ENCODE measurements at places on chromosomes 16 and 17.

- DNase-seq = no peak
These were observed 75.6 kb upstream of the PLCG2 start for GRCh38 chr16:81703177-81704155.

- DNase-seq = no peak
These were observed 827.6 kb upstream of the CA10 start for GRCh38 chr17:52986056-52986662.

- DNase-seq = no peak
These were observed 29.7 kb downstream of the MRTFB start for GRCh38 chr16:14100825-14101224.

GRCh38 chr17:39579318-39580081, 28.2 kb downstream of the NEUROD2 start:
- DNase-seq = no peak

DNA sequence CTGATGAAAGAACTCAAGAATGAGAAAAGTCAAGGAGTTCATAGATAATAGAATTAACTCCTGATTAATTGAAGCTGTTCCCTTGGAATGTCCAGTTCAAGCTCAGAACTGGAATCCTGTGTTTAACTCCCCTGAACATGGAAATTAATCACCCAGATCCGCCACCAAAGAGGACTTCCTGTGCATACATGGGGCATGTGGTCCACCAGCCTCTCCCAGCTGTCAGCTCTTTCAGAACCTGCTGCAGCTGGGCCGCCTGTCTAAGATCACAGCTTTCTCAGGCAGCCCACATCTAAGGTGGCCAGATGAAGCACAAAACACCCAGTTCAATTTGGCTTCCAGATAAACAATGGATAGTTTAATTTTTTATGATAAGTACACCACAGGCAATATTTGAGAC, 203.7 kb upstream of the COX10 start:
- DNase-seq = peak; percentile 3

GRCh38 chr17:48729335-48730239, 1.0 kb upstream of the HOXB13 start:
- DNase-seq = no peak

- no peak for DNase-seq
These were observed 63.4 kb downstream of the KLHDC4 start for GRCh38 chr16:87702325-87702811.

- no peak for DNase-seq
These were observed 1.7 kb downstream of the CTDNEP1 start for GRCh38 chr17:7249830-7250229.

DNA sequence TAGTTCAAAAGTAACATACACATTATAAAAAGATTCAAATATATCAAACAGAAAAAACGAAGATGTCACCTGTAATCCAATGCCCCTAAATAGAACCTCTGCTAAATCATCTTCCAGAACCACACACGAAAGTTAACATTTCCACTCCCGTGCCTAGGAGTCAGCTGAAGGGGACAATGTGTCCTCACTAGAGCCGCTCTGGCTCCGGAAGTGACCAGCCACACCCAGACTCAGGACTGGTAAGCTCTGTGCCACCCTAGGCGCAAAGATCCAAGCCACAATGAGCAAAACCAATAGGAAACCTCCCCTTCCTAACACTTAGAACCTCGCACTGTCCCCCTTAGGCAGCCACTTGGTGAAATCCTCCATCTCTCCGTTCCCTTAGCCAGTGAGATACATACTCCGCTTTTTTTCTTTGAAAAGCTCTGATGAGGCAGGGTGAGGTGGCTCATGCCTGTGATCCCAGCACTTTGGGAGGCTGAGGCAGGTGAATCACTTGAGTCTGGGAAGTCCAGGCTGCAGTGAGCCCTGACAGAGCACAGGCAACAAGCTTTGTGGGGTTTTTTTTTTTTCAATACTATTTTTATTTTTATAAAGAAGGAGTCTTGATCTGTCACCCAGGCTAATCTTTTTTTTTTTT, 11.8 kb downstream of the CTRB1 start:
- no peak for DNase-seq

- DNase-seq = no peak
These were observed 229.9 kb upstream of the SDK2 start for GRCh38 chr17:73874008-73874720.

DNA sequence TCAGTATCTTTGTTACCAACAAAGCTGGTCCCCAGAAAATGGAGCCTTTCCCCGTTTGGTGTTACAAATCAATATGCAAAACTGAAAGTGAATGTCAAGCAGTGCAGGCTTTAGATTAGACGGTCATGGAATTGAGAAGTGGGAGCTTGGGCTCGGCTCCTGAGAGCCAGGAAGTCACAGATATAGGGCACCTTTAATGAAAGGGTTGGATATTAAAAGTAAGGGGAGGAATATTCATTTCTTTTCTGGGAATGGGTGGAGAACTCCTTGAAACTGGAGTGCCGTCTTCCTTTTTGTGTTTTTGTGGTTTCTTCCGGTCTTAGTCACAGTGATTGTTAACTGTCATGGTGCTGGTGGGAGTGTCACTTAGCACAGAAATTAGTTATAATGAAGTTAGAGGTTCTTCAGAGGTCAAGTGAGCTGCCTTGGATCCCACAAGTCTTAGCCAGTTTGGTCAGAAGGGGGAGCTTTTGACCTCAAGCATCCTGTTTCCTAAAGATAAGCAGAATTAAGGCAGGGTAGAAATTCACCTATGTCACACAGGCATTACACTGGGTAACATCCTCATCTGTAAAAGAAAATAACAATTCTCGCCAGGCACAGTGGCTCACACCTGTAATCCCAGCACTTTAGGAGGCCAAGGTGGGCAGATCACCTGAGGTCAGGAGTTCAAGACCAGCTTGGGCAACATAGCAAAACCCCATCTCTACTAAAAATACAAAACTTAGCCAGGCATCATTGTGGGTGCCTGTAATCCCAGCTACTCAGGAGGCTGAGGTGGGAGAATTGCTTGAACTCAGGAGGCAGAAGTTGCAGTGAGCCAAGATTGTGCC, 9.6 kb upstream of the EIF1 start:
- no peak for DNase-seq

GRCh38 chr17:18947866-18948265, 4.1 kb upstream of the SLC5A10 start:
- DNase-seq = no peak

DNA sequence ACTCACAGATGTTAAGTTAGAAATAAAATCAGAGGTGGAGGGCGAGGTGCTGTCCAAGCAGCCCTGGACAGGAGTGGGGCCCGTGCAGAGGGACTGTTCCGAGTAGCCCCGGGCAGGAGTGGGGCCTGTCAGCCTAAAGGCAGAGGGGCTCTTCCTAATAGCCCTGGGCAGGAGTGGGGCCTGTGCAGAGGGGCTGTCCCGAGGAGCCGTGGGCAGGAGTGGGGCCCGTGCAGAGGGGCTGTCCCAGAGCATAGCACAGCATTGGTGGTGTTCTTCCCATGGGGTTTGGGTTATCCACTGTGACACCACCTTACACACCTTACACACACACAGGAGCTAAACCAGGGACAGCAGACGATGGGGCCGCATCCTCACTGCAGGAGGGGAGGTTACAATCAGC, 10.4 kb downstream of the CEP131 start:
- DNase-seq = no peak

DNA sequence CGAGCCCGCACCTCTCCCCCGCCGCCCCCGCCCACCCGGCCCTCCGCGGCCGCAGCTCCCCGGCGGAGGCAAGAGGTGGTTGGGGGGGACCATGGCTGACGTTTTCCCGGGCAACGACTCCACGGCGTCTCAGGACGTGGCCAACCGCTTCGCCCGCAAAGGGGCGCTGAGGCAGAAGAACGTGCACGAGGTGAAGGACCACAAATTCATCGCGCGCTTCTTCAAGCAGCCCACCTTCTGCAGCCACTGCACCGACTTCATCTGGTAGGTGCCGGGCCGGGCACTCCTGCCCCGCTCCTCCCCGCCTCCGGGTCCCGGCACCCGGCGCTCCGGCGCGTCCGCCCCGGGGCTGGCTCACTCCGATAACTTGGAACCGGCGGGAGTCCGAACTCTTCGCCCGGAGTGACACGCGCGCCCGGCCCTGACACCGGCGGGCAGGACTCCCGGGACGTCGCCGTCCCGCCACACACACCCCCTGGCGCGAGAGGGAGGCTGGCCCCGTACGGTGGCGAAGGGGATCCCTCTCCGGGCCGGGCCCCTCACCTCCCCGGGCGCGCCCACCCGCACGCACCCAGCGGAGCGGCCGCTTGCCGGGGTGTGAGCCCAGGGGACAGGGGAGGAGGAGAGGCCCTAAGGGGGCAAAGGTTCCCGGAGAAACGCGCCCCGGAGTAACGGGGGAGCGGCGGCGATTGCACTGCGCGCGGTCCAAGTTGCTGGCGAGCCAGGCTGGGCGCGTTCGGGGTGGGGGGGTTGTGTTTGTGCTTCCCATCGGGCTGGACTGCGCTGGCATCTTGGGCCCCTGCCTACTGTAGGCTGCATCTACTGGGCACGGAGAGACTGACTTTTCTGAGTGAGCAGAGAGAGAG, 581 bp downstream of the PRKCA start:
- peak; percentile 28 for DNase-seq

DNA sequence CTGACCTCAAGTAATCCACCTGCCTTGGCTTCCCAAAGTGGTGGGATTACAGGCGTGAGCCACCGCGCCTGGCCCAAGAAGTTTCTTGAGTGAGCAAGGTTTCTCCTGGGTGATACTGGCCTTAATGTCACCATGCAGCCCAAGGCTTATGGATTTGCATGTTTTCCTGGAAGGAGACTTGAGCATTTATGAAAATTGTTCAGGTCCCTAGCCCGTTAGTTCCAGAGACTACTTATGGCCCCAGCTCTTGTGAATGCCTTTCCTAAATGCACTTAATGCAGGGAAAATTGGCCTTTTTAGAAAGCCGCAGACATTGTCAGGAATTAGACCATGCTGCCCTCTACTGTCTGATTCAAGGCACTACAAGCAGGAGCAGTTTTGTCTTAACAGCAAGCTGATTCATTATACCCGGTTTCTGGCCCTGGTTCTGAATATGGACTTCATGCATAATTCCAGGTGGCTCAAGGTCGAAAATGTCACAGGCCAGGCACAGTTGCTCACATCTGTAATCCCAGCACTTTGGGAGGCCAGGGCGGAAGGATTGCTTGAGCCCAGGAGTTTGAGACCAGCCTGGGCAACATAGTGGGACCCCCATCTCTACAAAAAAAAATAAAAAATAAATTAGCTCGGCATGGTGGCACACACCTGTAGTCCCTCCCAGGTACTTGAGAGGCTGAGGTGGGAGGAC, 91.3 kb downstream of the SNX29 start:
- DNase-seq = peak; percentile 60

DNA sequence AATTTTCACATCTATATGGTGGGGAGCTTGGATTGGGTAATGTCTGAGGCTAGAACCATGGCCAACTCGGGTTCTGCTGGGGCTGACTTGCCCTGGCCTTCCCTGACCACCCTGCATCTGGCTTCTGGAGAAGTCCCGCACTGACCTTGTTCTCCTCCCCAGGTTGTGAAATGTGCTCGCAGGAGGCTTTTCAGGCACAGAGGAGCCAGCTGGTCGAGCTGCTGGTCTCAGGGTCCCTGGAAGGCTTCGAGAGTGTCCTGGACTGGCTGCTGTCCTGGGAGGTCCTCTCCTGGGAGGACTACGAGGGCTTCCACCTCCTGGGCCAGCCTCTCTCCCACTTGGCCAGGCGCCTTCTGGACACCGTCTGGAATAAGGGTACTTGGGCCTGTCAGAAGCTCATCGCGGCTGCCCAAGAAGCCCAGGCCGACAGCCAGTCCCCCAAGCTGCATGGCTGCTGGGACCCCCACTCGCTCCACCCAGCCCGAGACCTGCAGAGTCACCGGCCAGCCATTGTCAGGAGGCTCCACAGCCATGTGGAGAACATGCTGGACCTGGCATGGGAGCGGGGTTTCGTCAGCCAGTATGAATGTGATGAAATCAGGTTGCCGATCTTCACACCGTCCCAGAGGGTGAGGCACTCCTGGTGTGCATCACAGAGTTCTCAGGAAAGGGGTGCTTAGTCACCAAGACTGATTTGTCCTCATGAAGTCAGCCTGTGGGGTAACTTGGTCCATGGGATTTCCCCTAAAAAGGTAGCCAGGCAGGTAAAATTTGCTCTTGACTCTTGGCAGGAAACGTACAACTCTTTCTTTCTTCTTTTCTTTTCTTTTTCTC, 6.1 kb downstream of the NOD2 start:
- no peak for DNase-seq

DNA sequence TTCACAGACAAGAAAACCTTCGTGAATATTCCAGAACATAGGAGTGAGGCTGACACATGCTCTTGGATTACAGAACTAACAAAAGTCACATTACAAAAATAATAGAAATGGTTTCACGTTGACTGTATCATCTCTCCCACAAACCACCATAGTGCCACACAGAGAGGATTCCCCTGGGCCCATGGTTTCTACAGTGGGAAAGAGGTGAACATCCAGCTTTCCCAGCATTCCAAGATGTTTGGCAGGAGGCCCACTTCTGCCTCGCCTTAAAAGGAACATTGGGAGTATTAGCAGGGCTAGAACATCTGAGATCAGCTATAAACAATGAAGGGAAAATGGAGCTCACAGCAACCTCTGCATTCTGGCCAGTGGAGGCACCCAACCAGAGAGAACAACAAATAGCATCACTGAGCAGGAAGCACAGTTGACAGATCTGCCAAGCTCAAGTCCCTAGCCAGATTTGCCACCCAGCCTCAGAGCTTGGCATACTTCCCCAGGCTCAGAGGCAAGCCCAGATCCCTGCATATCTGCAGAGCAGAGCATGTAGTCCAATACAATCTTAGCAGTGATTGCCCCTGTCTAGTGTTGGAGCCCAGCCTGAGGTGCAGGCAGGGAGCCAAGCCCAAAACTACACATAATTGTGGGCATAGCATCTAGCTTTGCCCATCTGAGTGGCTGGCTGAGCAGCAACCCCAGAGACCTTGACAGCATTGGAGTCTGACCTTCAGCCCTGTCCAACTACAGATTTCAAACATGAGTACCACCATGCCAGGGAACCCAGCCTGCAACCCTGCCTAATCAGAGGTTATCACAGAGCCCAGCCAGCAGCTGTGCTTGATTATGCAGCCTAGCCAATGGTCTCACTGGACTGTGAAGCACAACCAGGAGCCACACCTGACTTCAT, 260.4 kb downstream of the CEP112 start:
- no peak for DNase-seq

DNA sequence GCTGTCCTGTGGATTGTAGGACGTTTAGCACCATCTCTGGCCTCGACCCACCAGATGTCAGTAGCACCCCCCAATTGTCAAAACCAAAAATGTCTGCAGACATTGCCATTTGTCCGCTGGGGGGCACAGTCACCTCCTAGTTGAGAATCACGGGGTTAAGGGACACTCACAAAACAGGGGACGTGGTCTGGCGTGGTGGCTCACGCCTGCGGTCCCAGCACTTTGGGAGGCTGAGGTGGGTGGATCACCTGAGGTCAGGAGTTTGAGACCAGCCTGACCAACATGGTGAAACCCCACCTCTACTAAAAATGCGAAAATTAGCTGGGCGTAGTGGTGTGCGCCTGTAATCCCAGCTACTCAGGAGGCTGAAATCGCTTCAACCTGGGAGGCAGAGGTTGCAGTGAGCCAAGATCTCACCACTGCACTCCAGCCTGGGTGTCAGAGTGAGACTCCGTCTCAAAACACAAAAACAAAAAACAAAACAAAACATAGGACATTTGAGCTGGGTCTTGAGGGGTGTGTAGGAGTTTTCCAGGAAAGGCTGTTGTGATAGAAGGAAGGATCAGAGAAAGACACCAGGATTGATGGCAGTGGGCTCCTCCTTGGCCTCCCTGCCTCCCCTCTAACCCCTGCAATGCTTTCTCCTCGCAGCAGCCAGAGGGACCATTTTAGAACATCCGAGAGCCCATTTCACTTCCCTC, 171.8 kb upstream of the GSE1 start:
- no peak for DNase-seq

- no peak for DNase-seq
These were observed 9.8 kb downstream of the CPD start for GRCh38 chr17:30388321-30389179.

- DNase-seq = peak; percentile 73
These were observed 3.4 kb upstream of the SSH2 start for GRCh38 chr17:29933379-29933778.
